T-helper 17 cell (primary cell): ENCODE measurements at places on chromosomes 12 and 14. TPM values are rescaled to one million over a fixed set of nuclear protein-coding genes. Genes with fewer than 3 reads are reported as not detected.

DNA sequence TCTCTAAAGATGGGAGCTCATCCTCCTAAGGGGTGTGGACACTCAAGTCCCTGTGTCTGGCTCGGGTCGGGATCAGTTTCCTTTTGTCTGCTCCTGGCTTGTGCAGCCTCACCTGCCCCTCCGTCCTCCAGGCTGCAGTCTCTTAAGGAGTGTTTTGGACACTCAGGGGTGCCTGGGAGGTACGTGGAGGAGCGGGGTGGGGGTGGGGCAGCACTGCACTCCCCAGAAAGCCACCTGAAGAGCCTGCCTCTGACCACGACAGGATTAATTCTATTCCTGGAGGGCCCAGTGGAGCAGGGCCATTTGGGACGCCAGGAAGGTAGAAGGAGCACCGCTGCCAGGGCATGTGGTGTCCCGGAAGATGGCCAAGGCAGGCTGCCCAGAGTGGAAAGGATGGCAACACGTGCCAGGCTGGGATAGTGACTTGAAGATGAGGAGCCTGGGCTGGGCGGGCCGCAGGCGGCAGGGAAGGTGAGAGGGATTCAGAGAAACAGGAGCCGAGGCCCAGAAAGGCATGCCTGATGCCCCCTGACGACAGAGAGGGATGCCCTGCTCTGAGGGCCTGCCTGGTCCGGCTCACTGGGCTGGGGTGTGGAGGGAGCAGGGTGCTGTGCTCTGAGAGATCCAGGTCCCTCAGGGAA, 14.8 kb upstream of the LRTM2 start:
- no peak for DNase-seq

GRCh38 chr12:118472940-118473339, 96.6 kb downstream of the SUDS3 start:
- no peak for DNase-seq

DNA sequence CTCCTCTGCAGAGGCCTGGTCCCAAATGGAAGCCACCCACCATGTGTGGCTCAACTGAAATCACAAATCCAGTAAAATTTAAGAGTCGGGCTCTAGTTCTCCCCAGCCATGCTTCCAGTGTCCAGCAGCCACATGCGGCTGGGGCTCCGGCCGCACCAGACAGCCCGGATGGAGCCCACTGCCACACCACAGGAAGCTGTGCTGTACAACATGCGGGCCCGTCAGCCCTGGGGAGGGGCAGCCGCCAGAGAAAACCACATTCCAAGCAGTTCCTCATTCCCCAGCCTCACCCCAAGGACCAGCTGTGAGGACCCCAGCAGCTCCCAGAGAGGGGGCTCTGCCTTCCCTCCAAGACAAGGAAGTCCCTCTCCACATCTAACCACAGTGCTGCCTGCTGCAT, 135.0 kb downstream of the NCOR2 start:
- DNase-seq, result no peak

DNA sequence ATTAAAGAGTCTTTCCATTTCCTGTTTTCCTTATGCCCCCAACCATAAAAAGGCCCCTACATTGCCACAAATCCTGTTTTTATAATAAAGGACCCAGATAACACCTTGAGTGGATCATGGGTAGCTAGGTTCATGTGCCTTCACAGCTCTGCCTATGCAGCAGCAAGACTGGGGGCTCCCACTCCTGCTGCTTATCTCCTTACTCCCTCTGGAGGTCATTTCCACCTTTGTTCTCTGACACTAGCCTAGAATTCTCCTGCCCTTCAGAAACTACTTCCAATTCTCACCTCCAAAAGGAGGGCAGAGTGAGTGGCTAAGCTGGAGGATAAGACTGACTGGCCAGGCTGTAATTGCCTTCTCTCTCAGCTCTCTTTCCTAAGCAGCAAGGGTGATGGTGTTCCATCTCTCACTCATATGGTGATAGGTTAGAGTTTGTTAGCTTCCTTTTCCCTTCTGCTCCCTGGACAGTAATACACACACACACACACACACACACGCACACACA, 20.0 kb upstream of the STAC3 start:
- no peak for DNase-seq

DNA sequence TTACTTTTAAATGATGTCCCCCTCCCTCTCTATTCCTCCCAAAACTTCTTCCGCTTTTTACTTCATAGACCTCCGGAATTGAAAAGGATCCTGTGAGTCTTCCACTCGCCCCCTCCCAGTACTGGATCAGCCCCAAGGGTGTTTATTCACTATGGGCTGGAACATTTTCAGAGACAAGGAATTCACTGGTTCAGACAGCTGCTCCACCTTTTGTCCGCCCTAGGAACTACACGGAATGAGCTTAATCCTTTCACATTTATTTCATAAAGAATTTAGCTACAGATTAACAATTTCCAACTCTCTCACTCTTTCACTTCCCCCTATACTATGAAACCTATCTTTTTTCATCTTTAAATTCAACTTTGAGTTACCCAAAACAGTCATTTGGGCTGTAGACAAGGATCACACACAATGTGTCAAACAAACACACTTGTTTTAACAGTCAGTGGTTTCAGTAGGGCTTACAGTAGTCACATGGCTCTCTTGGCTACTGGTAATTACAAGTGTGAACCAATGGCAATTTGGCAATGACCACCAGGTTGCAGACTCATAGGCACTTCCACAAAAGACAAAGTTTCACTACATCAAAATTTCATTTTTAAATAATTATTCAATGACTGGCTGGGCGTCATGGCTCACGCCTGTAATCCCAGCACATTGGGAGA, 20.6 kb downstream of the CNIH1 start:
- DNase-seq, result no peak

GRCh38 chr12:92012691-92013090, 133.0 kb downstream of the BTG1 start:
- no peak for DNase-seq

DNA sequence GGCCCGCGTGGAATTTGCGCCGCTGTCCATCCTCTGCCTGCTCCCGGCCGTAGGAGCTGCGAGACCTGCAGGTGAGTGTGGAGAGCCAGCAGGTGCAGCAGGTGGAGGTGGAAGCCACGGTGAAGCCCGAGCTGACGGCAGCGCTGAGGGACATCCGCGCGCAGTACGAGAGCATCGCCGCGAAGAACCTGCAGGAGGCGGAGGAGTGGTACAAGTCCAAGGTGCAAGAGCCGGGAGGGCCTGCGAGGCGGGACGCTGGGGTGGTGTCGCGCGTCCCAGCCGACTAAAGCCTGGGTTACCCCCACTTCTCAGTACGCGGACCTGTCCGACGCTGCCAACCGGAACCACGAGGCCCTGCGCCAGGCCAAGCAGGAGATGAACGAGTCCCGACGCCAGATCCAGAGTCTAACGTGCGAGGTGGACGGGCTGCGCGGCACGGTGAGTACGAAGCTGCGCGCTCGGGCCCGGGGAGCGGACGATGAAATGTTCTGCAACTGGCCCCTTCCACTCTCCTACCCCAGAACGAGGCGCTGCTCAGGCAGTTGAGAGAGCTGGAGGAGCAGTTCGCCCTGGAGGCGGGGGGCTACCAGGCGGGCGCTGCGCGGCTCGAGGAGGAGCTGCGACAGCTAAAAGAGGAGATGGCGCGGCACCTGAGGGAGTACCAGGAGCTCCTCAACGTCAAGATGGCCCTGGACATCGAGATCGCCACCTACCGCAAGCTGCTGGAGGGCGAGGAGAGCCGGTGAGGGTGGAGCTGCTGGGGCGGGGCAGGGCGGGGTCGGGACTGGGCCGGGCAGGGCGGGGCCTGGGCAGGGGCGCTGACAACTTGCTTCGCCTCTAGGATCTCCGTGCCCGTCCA, 2.1 kb downstream of the PRPH start:
- no peak for DNase-seq

GRCh38 chr12:23008623-23009022, 383.7 kb downstream of the ETNK1 start:
- no peak for DNase-seq

- no peak for DNase-seq
Measured at GRCh38 chr14:70203686-70204085, 14.9 kb upstream of the SLC8A3 start.

The LEMD3 gene
- total RNA-seq, result 52.2 TPM

The CLEC12A gene
- 0.37 TPM for total RNA-seq

The MRPL42 gene
- 39.9 TPM for total RNA-seq

The TAS2R20 gene
- 1.7 TPM for total RNA-seq

- no peak for DNase-seq
Measured at GRCh38 chr14:96631030-96631429, 128.8 kb downstream of the PAPOLA start.

- DNase-seq, result peak; percentile 11
Measured at GRCh38 chr14:20455355-20456300, 602 bp downstream of the APEX1 start.

The RNASE3 gene
- not detected for total RNA-seq

GRCh38 chr12:132218915-132219314, 74.7 kb downstream of the NOC4L start:
- DNase-seq, result peak; percentile 32

The SOAT2 gene
- total RNA-seq, result 2.5 TPM

- DNase-seq, result no peak
Measured at GRCh38 chr14:52325126-52325525, 11.0 kb downstream of the PTGER2 start.

GRCh38 chr12:111636209-111636945, 37.3 kb upstream of the ATXN2 start:
- DNase-seq, result no peak

GRCh38 chr12:63917864-63918799, 73.6 kb downstream of the SRGAP1 start:
- no peak for DNase-seq

- no peak for DNase-seq
Measured at GRCh38 chr12:92002195-92002649, 143.4 kb downstream of the BTG1 start.

The FAM222A gene
- total RNA-seq, result 1.3 TPM

- no peak for DNase-seq
Measured at GRCh38 chr14:23633160-23633701, 2.9 kb upstream of the DHRS2 start.

GRCh38 chr14:76163668-76164363, 12.1 kb downstream of the GPATCH2L start:
- no peak for DNase-seq

GRCh38 chr14:84323450-84323849, 1206.5 kb upstream of the FLRT2 start:
- DNase-seq, result no peak

- no peak for DNase-seq
Measured at GRCh38 chr14:101201535-101202151, 298.1 kb upstream of the RTL1 start.

DNA sequence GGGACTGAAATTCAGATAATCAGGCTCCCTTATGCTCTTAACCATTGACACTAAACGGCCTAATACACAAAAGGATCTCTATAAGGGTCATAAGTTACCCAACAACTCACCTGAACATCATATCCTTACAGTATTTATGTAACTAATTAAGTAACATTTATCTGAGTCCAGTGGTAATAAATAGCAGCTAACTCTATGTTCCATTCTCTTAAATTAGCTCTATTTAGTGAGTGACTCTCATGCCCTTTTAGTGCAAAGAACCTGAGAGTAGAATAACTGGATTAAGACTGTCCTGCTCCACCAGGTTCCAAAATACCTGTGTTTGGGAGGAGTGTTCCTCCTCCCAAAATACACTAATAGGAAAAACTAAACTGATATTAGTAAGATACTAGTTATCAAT, 9.8 kb downstream of the SCAF11 start:
- no peak for DNase-seq

The HELB gene
- total RNA-seq, result 72.1 TPM

GRCh38 chr12:30973830-30974229, 47.3 kb downstream of the TSPAN11 start:
- no peak for DNase-seq

GRCh38 chr14:104723651-104724406, at the start of gene ADSS1:
Gene ADSS1 (plus strand): TSS chr14:104724229. CDS start chr14:104724271, 42 bp downstream.
- DNase-seq, result peak; percentile 58

GRCh38 chr12:105451798-105452197, 121.3 kb downstream of the C12orf75 start:
- DNase-seq, result no peak

DNA sequence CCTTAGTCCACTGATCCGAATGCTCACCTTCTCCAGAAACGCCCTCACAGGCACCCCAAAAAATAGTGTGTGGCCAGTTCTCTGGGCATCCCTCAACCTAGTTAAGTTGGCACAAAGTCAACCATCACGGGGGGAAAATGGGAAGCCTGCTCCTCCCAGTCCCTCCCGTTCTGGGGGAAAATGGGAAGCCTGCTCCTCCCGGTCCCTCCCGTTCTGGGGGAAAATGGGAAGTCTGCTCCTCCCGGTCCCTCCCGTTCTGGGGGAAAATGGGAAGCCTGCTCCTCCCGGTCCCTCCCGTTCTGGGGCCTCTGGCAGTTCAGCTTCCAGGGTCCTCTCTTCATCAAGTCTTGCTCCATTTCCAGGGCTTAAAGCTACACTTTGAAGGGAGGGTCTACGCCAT, 106.1 kb downstream of the RIMBP2 start:
- DNase-seq, result no peak

The DBX2 gene
- total RNA-seq, result not detected

The UNC119B gene
- 15.2 TPM for total RNA-seq

The SLC35E3 gene
- total RNA-seq, result 8.3 TPM

- no peak for DNase-seq
Measured at GRCh38 chr12:109462868-109463692, 14.0 kb downstream of the KCTD10 start.

GRCh38 chr12:112350593-112351592, 31.3 kb downstream of the HECTD4 start:
- DNase-seq, result no peak

DNA sequence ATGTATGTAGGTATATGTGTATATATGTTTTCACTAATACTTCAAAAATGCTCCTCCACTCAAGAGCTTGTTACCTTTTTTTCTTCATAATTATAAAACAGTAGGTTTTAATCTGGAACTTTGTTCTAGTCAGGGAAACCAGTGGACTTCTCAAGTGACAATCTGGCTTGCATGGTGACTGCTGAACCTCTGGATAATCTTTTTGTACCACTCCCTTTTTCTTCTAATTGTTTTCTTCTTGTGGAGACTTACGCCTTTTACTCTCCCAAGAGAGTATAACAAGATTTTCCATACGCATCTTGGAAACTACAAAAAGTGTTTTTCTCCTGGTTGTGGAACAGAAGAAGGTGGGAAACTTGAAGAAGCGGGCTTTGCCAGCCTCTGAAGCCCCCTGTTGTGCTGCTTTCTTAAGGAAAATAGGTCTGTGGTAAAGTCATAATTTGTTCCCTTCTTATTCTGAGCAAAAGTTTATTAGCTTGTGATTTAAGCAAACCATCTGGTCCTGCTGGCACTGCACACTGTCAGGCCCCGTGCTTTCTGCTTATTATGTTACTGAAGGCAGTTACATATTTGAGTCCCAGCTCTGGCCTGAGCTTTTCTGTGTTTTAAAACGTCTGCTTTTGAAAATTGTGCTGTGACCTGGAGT, 291.8 kb downstream of the ERC1 start:
- DNase-seq, result no peak

- no peak for DNase-seq
Measured at GRCh38 chr12:59414051-59414450, 181.8 kb upstream of the SLC16A7 start.
